Activated CD4-positive, alpha-beta T cell treated with anti-CD3 and anti-CD28 coated beads, Interleukin-2, Interleukin-4, amounts not matched to agents 100 ng/mL and 50 ng/mL, durations not matched to agents 16 hours and 8 hours (primary cell): ENCODE measurements at places on chromosomes 16 and 17.

GRCh38 chr17:46950997-46951621 lies 27.9 kb downstream of the RPRML start:
- no peak for DNase-seq

DNA sequence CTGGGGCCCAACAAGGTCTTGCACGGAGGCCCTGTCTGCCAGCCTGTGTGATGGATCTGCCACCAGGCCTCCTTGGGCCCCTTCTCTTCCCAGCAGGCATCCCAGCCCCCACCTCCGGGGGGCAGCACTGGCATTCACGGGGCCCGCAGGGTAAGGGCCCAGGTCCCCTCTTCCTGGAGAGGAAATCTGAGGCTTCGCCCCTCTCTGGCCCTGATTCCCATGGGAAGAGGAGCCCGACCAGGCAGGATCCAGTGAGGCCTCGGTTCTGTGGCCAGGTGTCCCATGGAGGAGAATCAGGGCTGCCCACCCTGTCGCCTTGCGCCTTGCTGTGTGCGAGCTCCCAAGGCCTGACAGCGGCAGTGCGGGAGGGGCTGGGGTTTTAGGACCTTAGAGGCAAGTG lies 48.4 kb downstream of the PDPK1 start:
- DNase-seq: no peak

DNA sequence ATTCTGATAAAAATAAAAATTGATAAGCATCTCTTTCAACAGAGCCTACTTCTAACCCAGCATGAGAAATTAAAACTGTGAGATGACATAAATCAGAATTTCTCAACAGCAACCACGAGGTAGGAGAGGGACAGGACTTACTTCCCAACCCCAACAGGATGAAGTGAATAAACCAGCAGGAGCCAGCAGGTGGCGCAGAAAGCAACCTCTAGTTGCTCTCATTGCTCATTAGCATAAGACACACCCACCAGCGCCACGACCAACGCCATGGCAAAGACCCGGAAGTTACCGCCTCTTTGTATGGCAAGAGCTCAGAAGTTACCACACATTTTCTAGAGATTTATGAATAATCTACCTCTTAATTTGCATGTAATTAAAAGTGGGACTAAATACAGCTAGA lies 189.4 kb upstream of the CDH8 start:
- peak; percentile 28 for DNase-seq

DNA sequence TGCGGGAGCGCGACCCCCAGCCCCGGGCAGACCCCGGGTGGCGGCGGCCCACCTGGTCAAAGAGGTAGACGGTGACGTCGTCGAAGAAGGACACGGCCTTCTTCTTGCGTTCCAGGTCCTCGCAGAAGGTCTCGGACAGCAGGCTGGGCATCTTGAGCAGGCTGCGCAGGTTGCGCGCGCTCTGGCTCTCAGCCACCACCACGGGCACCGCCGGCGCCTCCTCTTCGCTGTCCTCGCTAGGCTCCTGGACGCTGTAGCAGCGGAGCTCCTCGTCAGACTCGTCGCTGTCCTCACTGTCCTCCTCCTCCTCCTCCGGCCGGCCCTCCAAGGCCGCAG lies 45.2 kb upstream of the PVALEF start:
- no peak for DNase-seq

DNA sequence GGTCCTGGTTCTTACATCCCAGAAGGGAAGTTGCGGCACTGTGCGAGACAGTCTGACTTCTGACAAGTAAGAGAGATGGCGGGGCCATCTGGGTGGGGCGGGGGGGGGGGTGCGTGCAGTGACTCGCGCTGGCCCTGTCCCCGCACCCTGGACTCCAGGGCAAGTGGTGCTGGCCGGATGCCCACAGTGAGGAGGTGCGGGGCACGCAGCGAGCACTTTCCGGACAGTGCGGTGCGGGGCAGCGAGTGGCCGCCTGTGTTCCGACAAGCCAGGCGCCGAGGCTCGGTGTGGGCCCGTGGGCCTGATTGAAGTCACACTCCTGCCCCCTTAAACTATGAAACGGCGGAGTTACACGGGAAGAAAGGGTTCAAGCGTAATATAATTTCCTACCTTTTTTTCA lies 106.4 kb downstream of the BANP start:
- DNase-seq: no peak

GRCh38 chr16:78903843-78904242 lies 696.7 kb downstream of the MAF start:
- DNase-seq: no peak

DNA sequence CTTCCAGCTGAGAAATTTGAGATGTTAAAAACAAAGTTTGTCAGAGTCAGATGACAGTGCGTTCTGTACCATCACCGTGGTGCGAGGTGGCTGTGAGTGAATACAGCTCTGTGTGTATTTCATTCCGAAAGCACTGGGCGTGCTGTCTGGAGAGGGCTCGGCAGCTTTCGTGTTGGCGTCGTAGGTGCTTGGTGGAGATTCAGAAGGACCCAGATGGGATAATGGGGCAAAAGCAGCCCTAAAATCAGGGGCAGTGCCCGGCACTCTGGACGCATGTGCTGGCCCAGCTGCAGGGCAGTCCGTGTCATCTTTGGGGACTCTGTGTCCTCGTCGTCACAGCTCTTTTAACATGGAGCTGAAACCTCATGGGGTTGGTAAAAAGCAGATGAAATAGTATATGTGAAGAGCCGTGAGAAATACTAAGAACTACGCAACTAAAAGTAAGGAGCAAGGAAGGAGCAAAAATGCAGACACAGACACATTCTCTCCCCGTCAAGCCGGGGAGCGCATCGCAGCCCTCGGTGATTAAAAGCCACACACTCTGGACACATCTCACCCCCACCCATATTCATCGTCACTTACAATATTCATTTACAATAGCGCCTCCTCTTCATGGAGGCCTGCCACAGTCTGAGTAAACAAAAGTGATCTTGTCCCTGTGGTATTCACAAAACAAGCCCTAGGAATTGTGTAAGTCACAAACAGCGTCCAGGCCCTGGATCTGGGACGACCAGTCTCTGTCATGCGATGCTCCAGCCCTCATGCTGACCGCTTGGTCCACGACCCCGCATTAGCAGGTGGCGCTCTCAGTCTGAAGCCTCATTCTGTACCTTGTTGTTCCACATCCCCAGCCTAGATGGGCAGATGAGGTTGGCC lies 206.7 kb downstream of the RPTOR start:
- DNase-seq: no peak

GRCh38 chr17:15262291-15263205 lies 2.6 kb downstream of the PMP22 start:
- no peak for DNase-seq

GRCh38 chr17:70091696-70092095 lies 16.7 kb downstream of the KCNJ16 start:
- DNase-seq: no peak

DNA sequence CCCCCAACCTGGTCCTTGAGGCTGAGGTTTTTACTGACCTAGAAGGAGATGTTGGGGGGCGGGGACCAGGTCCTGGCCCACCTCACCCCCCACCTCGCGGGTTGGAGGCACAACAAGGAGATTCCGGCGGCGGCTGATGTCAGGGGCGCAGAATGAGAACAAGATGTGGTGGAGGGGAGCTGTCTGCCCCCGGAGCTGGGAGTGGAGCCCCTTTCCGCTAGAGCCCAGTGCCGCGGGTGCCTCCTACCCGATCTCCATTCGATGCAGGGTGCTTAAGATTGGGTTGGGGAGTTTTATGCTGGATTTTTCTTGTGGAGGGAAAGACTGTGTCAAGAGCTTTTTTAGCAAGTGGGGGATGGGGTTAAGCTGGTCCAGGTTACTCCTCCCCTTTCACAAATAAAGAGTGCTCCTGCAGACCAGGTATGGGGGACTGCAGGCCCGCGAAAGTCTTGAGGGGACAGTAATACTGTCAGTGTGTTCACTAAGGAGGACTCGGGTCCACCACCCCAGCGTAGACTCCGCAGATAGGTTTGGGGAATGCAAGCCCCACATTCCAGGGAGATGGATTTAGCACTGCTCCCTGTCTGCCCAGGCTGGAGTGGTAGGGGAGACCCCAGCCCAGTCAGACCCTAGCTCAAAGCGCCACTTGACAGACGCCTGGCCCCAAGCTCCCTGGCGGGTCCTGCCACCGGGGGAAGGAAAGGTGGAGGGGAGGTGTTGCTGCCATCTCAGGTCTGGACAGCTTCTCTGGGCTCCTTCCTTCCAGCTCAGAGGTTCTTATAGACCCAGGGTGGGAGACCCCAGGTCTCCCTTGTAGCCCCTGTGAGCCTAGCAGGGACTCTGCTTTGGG lies 2.0 kb downstream of the CACNA1G start:
- no peak for DNase-seq

GRCh38 chr17:37174205-37174604 lies 201.6 kb upstream of the C17orf78 start:
- no peak for DNase-seq

GRCh38 chr17:11997972-11998233 lies 628 bp upstream of the ZNF18 start:
- DNase-seq: no peak

DNA sequence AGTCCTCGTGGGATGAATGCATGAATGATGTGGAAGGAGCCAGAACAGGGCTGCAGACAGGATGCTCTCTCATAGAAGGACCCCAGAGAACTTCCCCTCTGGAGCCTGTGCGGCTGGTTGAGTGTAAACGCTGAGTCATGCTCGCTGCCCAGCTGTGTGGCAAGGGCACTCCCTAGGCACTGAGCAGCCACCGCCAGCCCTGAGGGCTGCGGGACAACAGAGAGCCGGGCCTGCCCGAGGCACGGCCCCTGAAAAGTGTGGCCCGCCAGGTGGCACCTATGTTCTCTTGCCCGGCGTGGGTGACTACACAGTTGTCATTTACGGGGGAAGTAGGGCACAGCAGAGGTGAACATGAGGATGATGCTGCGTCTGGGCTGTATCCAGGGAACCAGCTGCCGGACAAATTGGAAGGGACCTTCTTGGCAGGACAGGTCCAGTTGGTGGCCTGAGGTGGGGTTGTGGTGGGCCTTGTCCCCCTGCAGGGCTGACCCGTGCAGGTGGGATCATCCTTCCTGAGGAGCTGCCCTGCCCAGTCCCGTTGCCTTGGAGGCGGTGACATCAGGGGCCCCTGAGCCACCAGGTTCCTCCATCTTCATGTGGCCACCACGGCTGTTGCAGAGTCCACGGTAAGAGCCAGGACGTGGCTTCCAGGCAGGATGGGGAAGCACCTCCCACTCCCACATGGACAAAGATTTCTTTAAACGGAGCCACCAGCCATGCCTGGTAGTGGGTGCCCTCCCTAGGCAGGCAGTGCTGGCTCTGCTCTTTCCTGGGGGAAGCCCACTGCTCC lies 94.8 kb upstream of the CBX4 start:
- DNase-seq: peak; percentile 24

DNA sequence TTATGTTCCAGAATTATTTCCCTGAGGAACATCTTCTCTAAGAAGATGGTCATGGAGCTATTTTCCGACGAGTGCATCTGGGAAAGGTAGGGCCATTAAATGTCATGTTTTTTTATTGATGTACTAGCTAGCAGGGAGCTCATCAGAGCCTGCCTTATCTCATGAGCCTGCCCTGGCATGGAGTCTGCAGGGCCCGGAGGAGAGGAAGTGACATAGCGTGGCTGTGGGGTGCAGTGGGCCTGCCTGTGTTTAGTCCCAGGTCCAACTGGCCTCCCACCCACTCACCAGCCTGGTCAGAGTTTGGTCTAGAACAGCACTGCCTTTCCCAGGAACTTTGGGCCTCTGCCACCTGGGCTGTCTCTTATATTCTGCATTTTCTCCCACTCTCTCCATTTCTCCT lies 389.8 kb downstream of the SNX29 start:
- no peak for DNase-seq

DNA sequence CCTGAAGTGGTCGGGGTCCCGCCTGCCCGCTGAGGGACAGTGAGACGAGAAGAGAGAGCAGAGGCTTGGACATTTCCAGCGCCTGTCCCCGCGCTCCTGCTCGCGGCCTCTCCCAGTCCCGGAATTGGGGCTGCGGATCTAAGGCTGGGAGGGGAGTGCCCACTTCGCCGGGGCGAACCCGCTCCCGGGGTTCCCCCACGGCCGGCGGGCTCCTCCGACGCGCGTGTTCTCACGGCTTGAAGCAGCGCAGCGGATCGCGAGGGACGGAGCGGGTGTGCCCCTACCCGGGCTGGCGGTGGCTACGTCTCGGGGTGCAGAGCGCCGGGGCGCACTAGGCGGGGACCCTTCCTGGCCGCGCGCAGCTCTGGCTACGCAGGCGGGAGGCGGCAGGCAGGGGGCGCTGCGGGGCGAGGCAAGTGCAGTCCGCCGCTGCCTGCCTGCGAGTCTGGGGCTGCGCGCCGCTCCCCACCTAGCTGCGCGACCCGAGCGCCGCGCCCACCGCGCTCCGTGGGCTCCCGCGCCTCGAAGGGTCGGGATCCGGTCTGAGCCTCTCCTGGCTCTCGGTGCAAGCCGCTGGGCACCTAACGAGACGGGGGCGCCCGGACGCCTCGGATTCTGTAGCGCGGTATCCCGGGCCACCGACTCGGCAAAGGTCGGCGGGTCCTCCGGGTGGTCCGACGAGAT lies 1.2 kb downstream of the NGFR start:
- peak; percentile 74 for DNase-seq

GRCh38 chr17:47987240-47987835 lies 16.4 kb downstream of the CDK5RAP3 start:
- DNase-seq: no peak

GRCh38 chr17:29973005-29973404 lies 31.6 kb downstream of the EFCAB5 start:
- DNase-seq: no peak

GRCh38 chr16:85443531-85443930 lies 169.6 kb upstream of the GSE1 start:
- no peak for DNase-seq

GRCh38 chr17:60249290-60249826 lies 99.6 kb downstream of the CA4 start:
- no peak for DNase-seq

DNA sequence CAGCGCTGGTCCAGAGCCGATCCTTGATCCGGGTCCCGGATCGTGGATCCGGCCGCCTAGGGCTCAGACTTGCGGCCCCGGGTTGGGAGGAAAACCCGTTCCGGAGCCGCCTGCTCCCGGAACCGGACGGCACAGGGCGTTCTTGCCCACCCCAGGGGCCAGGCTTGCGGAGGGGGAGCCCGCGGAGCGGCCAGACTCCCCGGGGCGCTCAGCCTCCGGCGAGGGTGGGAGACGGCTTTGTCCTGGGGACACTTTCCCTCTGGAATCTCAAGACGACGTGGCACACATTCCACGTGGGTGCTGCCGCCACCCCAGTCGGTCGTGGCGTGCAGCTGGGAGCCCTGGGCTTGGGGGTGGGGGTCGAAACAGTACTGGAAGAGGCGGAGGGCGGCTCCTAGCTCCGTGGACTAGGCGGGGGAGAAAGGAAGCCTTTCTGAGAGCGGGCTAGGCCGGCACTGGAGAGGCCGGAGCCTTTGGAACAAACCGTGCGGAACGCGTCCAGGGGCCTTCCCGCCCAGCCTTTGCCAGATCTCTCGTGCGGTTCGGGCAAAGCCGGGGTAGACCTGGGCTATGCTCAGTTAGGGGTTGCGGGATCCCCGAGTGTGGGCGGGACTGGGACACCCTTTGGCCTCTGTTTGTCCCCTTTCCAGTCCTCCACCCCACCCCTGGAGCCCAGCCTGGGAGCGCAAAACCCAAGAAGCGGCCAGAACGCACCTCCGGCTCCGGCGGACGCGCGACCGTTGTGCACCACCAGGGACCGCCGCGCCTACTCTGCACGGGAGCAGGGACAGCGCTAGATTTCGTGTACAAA lies 26.5 kb downstream of the SREBF1 start:
- DNase-seq: no peak
